ENCODE measurements at places on chromosomes 11 and 22.

DNA sequence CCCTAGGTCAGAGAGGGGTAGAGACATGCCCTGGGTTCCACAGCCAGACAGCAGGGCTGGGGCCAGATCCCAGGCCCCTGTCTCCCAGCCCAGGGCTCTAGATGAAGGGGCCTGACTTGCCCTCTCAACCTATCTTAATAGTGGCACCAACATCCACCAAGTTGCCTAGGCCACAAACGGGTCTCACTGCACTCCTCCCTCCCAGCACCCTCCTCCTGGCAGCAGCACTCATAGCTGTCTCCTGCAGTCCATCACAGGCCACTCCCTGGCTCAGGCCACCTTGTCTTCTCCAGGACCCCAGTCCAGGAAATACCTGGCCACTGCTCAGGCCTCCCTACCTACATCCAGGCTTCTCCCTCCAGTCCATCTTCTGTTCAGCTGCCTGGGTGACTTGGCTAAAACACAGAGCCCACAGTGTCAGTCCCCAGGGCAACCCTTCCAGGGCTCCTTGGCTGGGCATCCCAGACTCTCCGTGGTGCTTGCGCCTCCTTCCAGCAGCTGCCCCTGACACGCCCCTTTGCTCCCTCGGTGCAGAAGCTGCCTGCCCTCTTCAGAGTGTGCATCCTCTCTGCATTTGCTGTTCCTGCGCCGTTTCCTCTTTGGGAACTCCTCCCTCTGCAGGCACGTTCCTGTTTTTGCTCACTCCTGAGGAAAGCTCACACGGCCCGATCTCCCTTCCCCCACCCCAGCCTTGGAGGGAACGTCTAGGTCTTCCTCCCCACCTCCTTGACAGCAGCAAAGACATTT, 40.5 kb downstream of the LRRC32 start:
- peak; percentile 50 for ATAC-seq

- no peak for ATAC-seq
These were observed 14.0 kb upstream of the LRRC32 start for GRCh38 chr11:76684516-76684915.

DNA sequence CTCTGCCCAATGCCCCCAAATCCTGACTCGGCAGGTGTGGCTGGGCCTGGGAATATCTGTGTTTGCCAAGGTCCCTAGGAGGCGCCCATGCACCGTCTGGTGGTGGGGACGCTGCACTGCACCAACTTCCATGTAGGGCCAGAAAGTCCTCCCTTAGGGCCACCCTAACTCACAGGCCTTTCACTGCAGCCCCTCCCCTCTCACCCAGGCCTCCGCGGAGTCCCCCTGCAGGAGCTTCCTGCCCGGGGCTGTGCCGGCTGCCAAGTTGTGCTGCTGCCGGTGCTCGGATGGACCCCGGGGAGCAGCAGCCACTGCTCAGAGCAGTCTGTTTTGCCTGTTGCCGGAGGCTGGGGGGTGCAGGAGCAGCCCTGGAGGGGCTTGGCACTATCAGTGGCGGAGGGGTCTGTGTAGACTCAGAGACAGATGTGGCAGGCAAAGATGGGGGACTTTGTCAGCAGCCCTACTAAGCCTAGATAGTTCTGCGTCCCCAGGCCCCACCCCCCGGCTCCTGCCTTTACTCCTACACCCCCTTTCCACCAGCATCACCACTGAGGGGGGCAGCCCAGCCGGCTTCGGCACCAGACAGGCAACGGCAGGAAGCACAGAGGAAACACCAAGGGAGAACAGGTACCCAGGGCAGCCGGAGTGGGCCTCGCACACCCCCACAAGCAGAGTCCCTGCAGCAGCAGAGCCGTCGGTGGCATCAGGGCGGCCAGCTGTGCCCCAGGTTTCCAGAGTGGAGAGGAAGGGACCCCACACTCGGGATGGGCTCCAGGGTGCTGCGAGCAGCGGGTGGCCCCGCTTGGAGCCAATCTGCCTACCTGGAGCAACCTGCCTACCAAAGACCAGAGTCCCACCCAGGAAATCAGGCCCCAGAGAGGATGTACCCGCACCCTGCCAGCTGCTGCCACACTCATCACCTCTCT, 124.3 kb downstream of the TRIM29 start:
- peak; percentile 83 for ATAC-seq

DNA sequence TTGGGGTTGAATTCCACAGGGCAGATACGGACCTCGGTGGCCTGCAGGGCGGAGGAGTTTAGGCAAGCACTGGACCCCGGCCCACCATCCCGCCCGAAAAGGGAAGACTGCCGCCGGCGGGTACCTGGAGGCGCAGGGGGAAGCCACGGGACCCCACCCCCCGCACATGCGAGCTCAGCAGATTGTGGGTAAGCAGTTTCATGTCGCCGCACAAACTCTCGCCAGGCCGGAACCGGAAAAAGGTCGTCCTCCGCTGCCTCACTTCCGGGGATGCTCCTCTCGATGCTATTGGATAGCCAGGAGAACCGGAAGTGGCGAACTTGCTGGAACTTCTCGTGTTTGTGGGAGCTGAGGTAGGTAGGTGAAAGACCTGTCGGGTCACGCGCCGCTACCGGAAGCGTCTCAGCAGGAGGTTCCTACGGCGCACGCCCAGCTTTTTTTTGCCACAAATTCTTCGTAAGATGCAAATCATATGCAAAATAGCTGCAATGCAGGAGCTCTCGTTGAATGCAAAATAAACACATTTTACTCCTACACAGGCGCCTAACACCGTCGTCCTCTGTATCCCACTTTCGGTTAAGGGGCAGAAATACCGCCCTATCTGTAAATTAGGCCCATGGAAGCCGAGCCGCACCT, at the start of gene TRMT112:
Gene TRMT112 (minus strand): TSS at position 235 of the 636 bp plus-strand sequence. CDS start 33 bp downstream, at position 202.
- ATAC-seq, result peak; percentile 78

GRCh38 chr11:124483422-124483821, 37.9 kb upstream of the OR8B8 start:
- no peak for ATAC-seq
